ENCODE measurements at places on chromosomes 4 and X.
A peak's percentile ranks its signal among the peaks of the same experiment; 100 is the strongest.

DNA sequence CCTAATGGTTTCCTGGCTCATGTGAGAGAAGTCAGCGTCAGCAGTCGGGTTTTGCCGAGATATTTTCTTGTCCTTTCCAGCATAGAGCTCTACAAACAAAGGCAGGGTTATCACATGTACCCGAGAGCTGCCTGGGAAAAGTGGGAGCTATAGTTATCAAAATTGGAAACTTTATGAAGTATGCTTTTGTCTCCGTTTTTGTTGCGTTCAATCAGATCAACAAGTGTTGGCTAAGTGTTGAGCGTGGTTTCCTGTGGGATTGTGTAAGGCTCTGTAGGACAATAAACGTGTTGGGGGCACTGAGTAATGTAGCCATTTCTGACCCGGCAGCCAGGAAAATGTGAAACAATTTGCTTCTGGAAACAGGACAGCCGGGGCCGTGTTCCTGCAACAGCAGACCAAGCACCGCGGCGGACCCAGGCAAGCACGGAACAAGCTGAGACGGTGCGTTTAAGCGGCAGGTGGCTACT lies at the start of gene BMX:
Gene BMX, plus strand, starts transcription at position 311 of the 470 bp plus-strand sequence. CDS start 7,547 bp downstream, outside the sequence.
- DNase-seq: no peak

DNA sequence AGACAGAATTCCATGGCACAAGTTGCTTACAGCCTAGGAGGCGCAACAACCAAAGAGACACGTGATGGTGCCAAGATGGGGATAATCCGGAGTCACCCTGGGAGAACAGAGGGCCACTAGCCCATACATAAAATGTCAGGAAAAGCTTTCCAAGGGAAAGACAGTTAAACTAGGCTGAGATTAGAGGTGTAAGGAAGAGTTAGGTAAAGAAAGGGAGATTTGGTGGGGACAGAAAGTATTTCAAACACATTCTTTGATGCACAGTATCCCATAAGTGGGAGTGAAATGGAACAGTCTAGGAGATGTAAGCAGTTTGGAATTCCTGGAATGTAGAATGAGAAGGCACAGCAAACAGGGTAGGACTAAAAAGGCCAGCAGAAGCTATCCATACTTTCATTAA lies 860.9 kb upstream of the LCORL start:
- DNase-seq: no peak

DNA sequence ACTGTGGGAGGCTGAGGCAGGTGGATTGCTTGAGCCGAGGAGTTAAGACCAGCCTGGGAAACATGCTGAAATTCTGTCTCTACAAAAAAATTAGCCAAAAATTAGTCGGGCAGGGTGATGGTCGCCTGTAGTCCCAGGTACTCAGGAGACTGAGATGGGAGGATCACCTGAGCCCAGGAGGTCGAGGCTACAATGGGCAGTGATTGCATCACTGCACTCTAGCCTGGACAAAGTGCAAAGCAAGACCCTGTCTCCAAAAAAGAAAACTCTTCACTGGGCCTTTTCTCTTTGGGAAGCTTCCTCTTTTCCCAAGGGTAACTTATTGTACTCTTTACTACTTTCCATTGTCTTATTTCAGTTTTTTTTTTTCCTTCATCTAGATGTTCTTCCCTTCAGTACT lies 88.9 kb downstream of the UBE2K start:
- no peak for DNase-seq

DNA sequence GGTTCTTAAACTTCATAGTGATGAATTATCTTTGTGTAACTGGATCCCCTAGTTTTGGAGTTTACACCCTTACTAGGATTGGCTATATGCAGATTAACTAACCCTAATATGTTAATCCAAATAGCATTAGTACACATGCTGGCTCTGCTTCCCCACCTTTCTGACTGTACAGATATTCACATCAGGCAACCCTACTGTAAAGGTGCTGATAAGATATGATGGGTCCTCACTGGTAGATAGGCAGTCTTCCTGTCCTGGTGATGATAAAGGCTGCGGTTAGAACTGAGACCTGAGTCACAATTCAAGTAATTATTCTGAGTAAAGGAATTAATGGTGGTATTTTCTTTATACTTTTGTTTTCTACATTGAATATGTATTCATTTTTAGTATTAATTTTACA lies 118.6 kb downstream of the COL4A5 start:
- no peak for DNase-seq

GRCh38 chr4:124060261-124060918 lies 652.1 kb downstream of the ANKRD50 start:
- no peak for DNase-seq

DNA sequence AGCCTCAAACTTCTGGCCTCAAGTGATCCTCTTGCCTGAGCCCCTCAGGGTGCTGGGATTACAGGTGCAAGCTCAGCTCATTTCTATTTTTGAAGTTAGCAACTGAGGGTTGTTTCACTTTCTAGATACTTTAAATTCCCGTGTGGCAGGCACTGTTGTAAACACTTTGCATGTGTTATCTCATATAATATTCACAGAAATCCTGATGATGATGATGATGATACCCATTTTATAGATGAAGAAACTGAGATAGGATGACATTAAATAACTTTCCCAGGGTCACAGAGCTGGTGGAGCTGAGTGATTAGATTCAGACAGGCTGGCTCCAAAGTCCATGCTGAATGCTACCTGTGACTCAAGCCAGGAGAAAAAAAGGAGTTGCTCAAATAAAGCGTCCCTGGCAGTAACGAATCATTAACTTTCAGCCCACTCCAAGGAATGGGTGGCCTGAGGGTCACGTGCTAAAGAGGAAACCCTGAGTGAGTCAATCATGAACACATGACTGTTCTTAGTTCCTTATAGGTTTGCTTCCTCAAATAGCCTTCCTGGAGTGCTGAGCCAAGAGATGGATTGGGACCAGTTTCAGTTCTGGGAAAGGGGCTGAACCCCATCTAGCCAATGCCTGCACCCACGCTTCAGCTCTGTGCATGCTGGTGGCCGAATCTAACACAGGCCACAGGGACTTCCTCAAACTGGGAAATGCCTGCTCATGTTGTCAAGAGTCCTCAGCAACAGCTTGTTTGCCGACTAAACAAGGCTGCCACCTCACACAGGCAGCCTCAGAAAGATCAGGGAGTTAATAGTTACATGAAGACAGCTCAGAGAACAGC lies 52.8 kb downstream of the RBM47 start:
- peak; percentile 28 for DNase-seq

Measured in activated CD4-positive, alpha-beta T cell treated with anti-CD3 and anti-CD28 coated beads, Interleukin-2, amount 50 U/mL, for 16 hours (primary cell).